ENCODE measurements at places on chromosomes 16 and 17. TPM values are rescaled to one million over a fixed set of nuclear protein-coding genes. Genes with fewer than 3 reads are reported as not detected.

The ICAM2 gene
- polyA plus RNA-seq, result 38.3 TPM

The TSPOAP1 gene
- polyA plus RNA-seq, result 19.1 TPM

The DOC2A gene
- polyA plus RNA-seq, result 0.53 TPM

The CHCT1 gene
- polyA plus RNA-seq, result 0.09 TPM

The MYH13 gene
- 0.01 TPM for polyA plus RNA-seq

The BAIAP3 gene
- 2.7 TPM for polyA plus RNA-seq

The CCL4 gene
- polyA plus RNA-seq, result 3.1 TPM

The MT1M gene
- polyA plus RNA-seq, result 182 TPM

The TBC1D3 gene
- 0.06 TPM for polyA plus RNA-seq

The MCRIP2 gene
- polyA plus RNA-seq, result 42.6 TPM

The FOXJ1 gene
- polyA plus RNA-seq, result 1.4 TPM

The ANKRD40CL gene
- polyA plus RNA-seq, result not detected

The TM4SF5 gene
- polyA plus RNA-seq, result 0.18 TPM

The KRTAP4-6 gene
- not detected for polyA plus RNA-seq

The PRR35 gene
- polyA plus RNA-seq, result not detected

The ENPP7 gene
- not detected for polyA plus RNA-seq

The TAF1C gene
- polyA plus RNA-seq, result 39.3 TPM

The PPY gene
- not detected for polyA plus RNA-seq

The KIF18B gene
- 0.20 TPM for polyA plus RNA-seq

The CFAP97D1 gene
- 0.05 TPM for polyA plus RNA-seq

The CCDC154 gene
- polyA plus RNA-seq, result 0.86 TPM

The TSPAN10 gene
- 0.65 TPM for polyA plus RNA-seq

The KIF22 gene
- 27.0 TPM for polyA plus RNA-seq

The GID4 gene
- polyA plus RNA-seq, result 14.6 TPM

The KRTAP1-5 gene
- polyA plus RNA-seq, result 0.11 TPM

The SCARF1 gene
- polyA plus RNA-seq, result 9.3 TPM

The SOX8 gene
- 2.7 TPM for polyA plus RNA-seq

The ACSM5 gene
- 3.0 TPM for polyA plus RNA-seq

The IGF2BP1 gene
- polyA plus RNA-seq, result 0.03 TPM

The TCAP gene
- 0.73 TPM for polyA plus RNA-seq

The STAT5B gene
- 66.3 TPM for polyA plus RNA-seq

The SPNS2 gene
- polyA plus RNA-seq, result 28.2 TPM

The OR4D1 gene
- polyA plus RNA-seq, result not detected

The TEKT5 gene
- 0.19 TPM for polyA plus RNA-seq

The TBC1D3H gene
- polyA plus RNA-seq, result 0.33 TPM

The CHST4 gene
- not detected for polyA plus RNA-seq

The TNFRSF12A gene
- polyA plus RNA-seq, result 16.2 TPM

The WDR81 gene
- 37.7 TPM for polyA plus RNA-seq

The TNFRSF13B gene
- polyA plus RNA-seq, result 0.10 TPM

The WFDC1 gene
- polyA plus RNA-seq, result 67.2 TPM

The NPIPA3 gene
- polyA plus RNA-seq, result 0.56 TPM

The CA5A gene
- not detected for polyA plus RNA-seq

The TANC2 gene
- polyA plus RNA-seq, result 5.8 TPM

The MNT gene
- 20.5 TPM for polyA plus RNA-seq

The TMEM132E gene
- polyA plus RNA-seq, result 0.58 TPM

The ATXN2L gene
- polyA plus RNA-seq, result 69.8 TPM

The CCL1 gene
- not detected for polyA plus RNA-seq

The ANKRD40 gene
- polyA plus RNA-seq, result 34.0 TPM

The CHMP1A gene
- 85.7 TPM for polyA plus RNA-seq

The CES3 gene
- 0.19 TPM for polyA plus RNA-seq

The OSGIN1 gene
- 11.9 TPM for polyA plus RNA-seq

The TNFSF13 gene
- polyA plus RNA-seq, result 22.3 TPM

The MYLK3 gene
- 0.13 TPM for polyA plus RNA-seq

The LITAFD gene
- not detected for polyA plus RNA-seq

The NPIPA1 gene
- polyA plus RNA-seq, result 130 TPM

The TPSB2 gene
- 80.3 TPM for polyA plus RNA-seq

The TBX2 gene
- 56.3 TPM for polyA plus RNA-seq
